ENCODE measurements at places on chromosomes 13 and 19.

DNA sequence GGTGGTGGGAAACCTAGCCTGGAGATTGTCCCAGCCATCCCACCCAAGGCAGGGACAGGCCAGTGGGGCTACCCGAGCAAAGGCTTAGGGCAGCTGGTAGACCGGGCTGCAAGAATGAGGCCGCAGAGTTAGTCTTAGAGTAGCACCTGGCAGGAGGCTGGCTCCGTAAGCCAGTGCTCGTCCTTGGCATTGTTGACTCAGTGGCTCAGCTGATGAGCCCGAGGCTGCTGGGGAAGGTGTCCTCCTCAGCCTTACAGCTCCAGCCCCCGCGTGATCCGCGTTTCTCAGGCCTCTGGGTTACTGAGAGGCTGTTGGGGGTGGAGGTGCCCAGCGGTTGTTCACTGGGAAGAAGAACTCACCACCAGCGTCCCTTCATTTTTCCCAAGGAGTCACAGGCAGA, 24.7 kb downstream of the PPP1R37 start:
- DNase-seq, result no peak

DNA sequence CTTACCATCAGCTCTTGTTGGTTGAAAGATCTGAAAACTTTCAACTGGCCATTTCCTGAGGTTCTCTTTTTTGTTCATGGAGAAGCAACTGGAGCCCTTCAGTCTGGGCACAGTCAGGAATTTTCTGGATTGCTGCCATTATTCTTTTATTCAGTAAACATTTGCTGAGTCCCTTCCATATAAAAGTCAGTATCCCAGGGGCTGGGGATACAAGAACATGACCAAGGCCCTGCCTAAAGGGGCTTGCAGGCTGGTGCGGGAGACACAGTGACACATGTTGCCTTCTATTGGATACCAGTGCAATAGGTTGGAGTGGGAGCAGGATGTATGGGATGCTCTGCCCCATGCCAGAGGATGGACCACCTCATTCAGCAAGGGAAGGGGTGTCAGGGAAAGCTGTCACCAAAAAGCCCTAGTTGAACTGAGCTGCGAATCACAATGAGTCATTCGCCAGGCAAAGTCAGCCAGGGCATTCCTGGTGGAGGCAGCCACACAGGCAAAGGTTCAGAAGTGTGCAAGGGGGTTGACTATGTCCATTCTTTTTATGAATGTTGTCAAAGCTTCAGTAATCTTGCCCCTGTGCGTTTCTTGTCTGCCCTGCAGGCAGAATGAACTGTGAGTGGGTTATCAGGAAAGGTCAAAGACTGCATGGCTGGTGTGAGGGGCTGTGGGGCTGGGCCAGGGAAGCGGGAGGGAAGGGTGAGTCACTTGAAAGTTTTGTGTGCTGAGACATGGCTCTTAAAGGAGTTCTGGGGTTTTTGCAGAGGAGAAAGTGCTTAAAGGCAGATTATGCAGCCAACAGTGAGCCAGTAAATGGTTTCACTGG, 395.9 kb downstream of the KCNRG start:
- peak; percentile 45 for DNase-seq

DNA sequence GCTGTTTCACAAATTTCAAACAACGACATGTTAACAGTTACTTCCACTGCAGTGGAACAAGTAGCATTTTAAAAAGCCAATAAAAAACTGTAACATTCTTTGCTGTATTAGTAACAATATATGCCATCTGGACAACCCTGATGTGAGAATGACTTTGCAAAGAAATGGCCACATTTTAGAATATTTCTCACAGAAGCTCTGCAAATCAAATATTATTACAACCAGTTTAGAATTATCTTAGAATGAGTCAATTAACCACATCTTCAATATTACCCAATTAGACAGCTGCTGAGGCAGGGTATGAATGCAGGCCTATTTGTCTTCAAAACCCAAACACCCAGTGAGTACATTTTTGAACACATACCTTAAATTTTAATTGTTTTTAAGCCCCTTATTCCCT, 3.2 kb downstream of the ZNF699 start:
- peak; percentile 90 for DNase-seq

DNA sequence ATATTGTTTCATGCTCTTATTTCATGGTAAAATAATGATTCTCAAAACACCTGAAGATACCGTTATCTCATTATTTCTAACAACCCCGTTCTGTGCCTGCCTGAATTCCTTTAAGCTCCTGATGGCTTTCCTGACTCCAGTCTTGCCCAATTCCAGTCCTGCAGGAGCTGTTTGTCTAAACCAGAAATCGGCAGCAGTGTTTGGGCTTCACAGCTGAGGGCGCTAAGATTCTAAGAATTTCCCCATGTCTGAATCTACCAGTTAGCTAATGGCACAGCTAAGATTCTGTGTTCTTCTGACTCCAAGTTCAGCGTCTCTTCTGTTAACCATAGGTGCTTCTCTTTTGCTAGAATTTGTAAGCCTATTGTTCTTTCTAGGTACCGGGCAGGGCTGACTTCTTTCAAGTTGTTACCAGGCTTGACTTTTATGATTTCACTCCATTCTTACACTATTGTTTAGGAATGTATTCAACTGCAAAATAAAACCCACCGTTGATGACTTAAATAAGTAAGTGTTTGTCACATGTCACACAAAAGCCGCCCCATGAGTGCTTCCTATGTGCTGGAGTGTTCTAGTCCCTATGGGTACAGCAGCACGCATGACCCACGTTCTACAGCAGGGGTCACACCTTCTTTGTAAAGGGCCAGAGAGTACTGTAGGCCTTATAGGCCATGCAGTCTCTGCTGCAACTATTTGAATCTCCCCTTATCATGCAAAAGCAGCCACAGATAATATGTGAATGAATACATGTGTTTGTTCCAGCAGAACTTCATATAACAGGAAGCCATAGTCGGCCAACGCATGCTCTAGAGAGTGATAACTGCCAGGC, 168.3 kb upstream of the RNF113B start:
- no peak for DNase-seq

- DNase-seq, result no peak
Observed at GRCh38 chr19:55526216-55527196, 10.4 kb downstream of the SBK2 start.

DNA sequence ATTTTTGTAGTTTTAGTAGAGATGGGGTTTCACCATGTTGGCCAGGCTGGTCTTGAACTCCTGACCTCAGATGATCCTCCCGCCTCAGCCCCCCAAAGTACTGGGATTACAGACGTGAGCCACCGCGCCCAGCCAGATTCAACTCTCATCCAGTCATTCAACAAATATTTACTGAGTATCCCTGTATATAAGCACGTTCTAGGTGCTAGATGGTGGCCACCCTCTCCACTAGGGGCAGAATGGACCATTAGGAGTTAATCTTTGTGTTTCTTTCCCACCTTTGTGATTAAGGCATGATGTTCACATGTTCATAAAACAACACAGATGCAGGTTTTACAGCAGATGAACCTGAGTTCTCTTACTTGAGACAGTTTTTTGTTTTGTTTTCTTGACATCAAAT, 7.3 kb downstream of the SHKBP1 start:
- no peak for DNase-seq

All from AG04449 (cell line).